ENCODE measurements at places on chromosomes 3 and 15.

DNA sequence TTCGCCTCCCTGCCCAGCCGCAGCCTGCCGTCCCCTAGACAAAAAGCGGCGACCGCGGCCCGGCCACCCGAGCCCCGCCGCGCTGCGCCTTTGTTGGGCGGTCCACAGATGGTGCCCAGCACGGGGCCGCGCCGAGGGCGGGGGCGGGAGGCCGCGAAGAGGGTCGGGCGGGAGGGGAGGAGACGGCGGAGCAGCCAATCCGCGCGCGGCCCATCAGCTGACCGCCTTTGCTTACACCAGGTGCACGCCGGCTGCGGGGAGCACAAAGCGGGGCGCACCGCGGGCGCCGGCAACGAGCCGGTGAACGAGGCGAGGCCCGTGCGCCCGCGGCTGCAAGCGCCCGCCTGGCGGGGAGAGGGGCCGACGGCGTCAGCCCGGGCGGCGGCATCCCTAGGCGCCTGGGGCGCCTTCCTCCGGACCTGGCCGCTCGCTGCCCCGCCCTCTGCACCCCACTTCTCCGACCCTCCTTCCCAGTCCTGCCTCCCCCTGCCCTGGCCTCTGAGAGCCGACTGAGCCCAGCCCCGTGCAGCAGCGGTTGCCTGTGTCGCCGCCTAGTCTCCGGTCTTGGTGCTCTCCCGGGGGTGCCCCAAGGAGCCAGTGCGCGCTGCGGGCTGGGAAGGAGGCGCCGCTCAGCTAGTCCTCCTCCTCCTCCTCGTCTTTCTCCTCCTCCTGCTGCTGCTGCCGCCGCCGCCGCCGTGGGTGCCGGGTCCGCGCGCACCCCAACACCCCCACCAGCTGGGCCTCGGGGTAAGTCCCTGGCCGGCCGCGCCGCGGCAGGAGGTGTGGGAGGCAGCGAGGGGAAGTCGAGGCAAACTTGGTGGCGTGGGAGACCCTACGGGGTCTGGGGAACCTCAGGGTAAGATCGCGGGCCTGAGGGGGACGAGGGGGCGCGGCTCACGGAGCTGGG lies at the start of gene LRRN1:
LRRN1 (plus strand) TSS at position 259 of the 907 bp plus-strand sequence. CDS start 45,211 bp downstream, outside the sequence.
- DNase-seq: peak; percentile 47

GRCh38 chr15:52689562-52689961 lies 10.4 kb upstream of the ATOSA start:
- no peak for DNase-seq

- DNase-seq: no peak
These were observed 31.2 kb downstream of the WNT5A start for GRCh38 chr3:55455915-55456314.

DNA sequence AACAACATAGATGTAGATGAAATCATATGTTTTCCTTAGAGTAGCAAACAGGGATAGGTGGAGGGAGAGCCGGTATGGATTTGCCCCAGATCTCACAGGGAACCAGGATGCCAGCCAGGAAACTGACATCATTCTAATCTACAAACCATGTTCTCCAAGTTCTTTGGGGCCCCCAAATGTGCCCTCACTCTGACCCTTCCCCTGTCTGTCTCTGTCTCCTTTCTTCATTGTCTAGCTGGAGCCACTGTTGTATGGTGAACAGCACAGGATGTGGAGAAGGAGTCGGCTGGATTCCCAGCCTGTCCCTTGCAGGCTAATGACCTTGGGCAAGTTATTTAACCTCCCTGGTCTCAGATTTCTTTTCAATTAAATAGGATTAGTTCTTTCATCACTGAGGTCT lies 962 bp downstream of the ATP13A5 start:
- DNase-seq: no peak

Measured in stimulated activated CD8-positive, alpha-beta memory T cell treated with anti-CD3 and anti-CD28 coated beads, Interleukin-7, amount 100 ng/mL, for 48 hours (primary cell).